ENCODE measurements at places on chromosomes 4 and X. TPM values are rescaled to one million over a fixed set of nuclear protein-coding genes. Genes with fewer than 3 reads are reported as not detected.
A peak's percentile ranks its signal among the peaks of the same experiment; 100 is the strongest.

The EGF gene
- not detected for total RNA-seq

The ADH1C gene
- not detected for total RNA-seq

The SCML2 gene
- total RNA-seq, result 3.4 TPM

The LRPAP1 gene
- total RNA-seq, result 153 TPM

The CLDN2 gene
- 0.11 TPM for total RNA-seq

The ZNF827 gene
- total RNA-seq, result 24.9 TPM

The EVC2 gene
- 3.1 TPM for total RNA-seq

The SPACA5 gene
- total RNA-seq, result not detected

The SRPX gene
- 48.0 TPM for total RNA-seq

GRCh38 chr4:80017125-80017854 lies 55.7 kb downstream of the ANTXR2 start:
- no peaks in the 10 kb centered on the region for H3K27me3 ChIP-seq
- no peak for DNase-seq
- peaks cover 15% of the 10 kb centered on the region for H3K36me3 ChIP-seq
- no peak overlapping the region for H3K4me3 ChIP-seq

DNA sequence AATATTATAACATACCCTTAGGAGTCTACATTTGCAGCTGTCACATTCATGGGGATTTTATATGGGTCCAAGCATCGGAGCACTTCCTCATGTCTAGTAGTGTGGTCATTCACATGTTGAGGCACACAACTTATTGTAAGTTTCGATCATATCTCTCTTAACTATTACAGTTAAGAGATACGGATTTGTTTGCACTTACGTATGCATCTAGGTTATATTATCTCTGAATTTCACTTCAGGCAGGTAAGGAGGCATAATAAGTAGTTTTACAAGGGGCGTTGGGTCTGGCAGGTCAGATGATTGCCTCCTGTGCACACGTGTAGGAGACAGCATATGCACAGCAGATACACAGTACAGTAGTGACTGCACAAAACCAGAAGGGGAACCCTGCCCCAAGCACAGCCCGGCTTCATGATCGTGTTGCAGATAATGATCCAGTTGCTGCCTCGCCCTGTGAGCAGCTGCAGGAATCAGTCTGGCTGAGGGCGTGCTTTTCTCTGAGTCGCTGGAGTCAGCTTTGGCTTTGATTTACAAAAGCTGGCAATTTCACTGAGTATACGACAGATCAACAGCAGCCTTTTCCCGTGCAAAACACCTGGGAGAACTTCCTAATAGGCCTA lies 302.9 kb upstream of the GATB start:
- H3K4me3 ChIP-seq, result no peak overlapping the region
- DNase-seq, result no peak
- no peaks in the 10 kb centered on the region for H3K36me3 ChIP-seq
- no peaks in the 10 kb centered on the region for H3K4me1 ChIP-seq
- no peak overlapping the region for H3K27ac ChIP-seq

- H3K4me3 ChIP-seq, result no peak overlapping the region
- no peak overlapping the region for H3K27ac ChIP-seq
- DNase-seq, result no peak
- peaks cover 21% of the 10 kb centered on the region for H3K4me1 ChIP-seq
Measured at GRCh38 chr4:128606173-128606572, 203.3 kb upstream of the JADE1 start.

GRCh38 chrX:24387724-24388123 lies 27.3 kb downstream of the SUPT20HL1 start:
- H3K4me3 ChIP-seq, result no peak overlapping the region
- no peak for DNase-seq
- peaks cover 2% of the 10 kb centered on the region for H3K4me1 ChIP-seq
- H3K36me3 ChIP-seq, result no peaks in the 10 kb centered on the region

- H3K36me3 ChIP-seq, result no peaks in the 10 kb centered on the region
- H3K4me1 ChIP-seq, result peaks cover 6% of the 10 kb centered on the region
- no peak overlapping the region for H3K4me3 ChIP-seq
- H3K27me3 ChIP-seq, result no peaks in the 10 kb centered on the region
- no peak for DNase-seq
- H3K27ac ChIP-seq, result no peak overlapping the region
Measured at GRCh38 chr4:141416219-141416618, 195.5 kb downstream of the ZNF330 start.

DNA sequence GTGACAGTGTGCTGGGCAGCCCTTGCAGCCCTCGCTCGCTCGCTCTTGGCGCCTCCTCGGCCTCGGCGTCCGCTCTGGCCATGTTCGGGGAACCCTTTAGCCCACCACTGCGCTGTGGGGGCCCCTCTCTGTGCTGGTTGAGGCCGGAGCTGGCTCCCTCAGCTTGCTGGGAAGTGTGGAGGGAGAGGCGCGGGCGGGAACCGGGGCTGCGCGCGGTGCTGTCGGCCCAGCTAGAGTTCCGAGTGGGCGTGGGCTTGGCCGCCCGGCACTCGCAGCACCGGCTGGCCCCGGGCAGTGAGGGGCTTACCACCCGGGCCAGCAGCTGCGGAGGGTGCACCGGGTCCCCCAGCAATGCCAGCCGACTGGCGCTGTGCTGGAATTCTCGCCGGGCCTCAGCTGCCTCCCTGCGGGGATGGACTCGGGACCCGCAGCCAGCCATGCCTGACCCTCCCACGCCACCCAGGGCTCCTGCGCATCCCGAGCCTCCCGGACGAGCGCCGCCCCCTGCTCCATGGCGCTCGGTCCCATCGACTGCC lies 770.1 kb upstream of the GALNTL6 start:
- H3K4me1 ChIP-seq, result no peaks in the 10 kb centered on the region
- no peak for DNase-seq
- H3K36me3 ChIP-seq, result no peaks in the 10 kb centered on the region
- H3K27me3 ChIP-seq, result peaks cover 2% of the 10 kb centered on the region
- H3K4me3 ChIP-seq, result no peak overlapping the region

GRCh38 chrX:133437356-133437755 lies 22.1 kb upstream of the GPC4 start:
- no peaks in the 10 kb centered on the region for H3K27me3 ChIP-seq
- no peak for DNase-seq
- H3K27ac ChIP-seq, result no peak overlapping the region
- peaks cover 9% of the 10 kb centered on the region for H3K4me1 ChIP-seq
- no peak overlapping the region for H3K4me3 ChIP-seq

GRCh38 chr4:79576429-79576753 lies 168.4 kb upstream of the GK2 start:
- no peak overlapping the region for H3K4me3 ChIP-seq
- DNase-seq, result no peak
- no peaks in the 10 kb centered on the region for H3K27me3 ChIP-seq
- H3K4me1 ChIP-seq, result no peaks in the 10 kb centered on the region

- H3K4me3 ChIP-seq, result no peak overlapping the region
- no peak overlapping the region for H3K27ac ChIP-seq
- H3K4me1 ChIP-seq, result peaks cover 30% of the 10 kb centered on the region
- H3K36me3 ChIP-seq, result no peaks in the 10 kb centered on the region
- DNase-seq, result no peak
- no peaks in the 10 kb centered on the region for H3K27me3 ChIP-seq
Measured at GRCh38 chr4:176441594-176441993, 121.8 kb downstream of the SPCS3 start.

DNA sequence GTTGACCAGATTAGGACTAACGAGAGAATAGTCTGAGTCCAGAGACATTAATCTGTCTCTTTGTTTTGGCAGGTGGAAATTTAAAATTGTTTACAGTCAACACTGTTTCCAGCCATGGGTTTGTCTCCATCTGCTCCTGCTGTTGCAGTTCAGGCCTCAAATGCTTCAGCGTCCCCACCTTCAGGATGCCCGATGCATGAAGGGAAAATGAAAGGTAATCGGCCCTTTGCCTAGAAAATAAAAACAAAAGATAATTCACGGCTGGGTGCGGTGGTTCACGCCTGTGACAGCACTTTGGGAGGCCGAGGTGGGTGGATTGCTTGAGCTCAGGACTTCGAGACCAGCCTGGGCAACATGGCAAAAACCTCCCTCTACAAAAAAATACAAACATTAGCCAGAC lies 815 bp downstream of the HCCS start:
- peak overlapping the region; percentile 93 for H3K27ac ChIP-seq
- peak overlapping the region; percentile 85 for H3K4me3 ChIP-seq
- DNase-seq, result no peak
- H3K4me1 ChIP-seq, result peaks cover 35% of the 10 kb centered on the region

DNA sequence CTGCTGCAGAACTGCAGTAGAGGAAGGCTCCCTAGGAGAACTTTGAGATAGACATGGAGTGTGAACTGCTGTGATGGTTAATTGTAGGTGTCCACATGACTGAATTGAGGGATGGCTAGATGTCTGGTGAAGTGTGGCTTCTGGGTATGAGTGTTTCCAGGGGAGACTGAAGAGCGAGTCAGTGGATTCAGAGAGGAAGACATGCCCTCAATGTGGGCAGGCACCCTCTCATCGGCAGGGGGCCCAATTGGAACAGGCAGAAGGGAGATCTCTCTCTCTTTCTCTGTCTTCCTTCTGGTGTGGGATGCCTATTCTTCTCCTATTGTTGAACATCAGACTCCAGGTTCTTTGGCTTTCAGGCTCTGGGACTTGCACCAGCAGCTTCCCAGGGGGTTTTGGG lies 304.7 kb upstream of the GATB start:
- DNase-seq, result no peak
- H3K4me3 ChIP-seq, result no peak overlapping the region
- H3K27me3 ChIP-seq, result peaks cover 22% of the 10 kb centered on the region
- no peaks in the 10 kb centered on the region for H3K36me3 ChIP-seq
- H3K4me1 ChIP-seq, result no peaks in the 10 kb centered on the region

DNA sequence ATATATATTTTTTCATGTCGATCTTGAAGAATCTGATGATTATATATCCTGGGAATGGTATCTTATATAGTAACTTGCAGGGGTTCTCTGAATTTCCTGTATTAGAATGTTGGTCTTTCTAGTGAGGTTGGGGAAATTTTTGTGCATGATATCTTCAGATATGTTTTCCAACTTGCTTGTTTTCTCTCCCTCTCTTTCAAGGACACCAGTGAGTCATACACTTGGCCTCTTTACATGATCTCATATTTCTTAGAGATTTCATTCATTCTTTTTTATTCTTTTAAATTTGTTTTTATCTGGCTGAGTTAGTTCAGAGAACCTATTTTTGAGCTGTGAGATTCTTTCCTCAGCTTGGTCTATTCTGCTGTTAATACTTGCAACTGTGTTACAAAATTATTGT lies 27.2 kb upstream of the C4orf17 start:
- H3K36me3 ChIP-seq, result no peaks in the 10 kb centered on the region
- H3K4me1 ChIP-seq, result no peaks in the 10 kb centered on the region
- no peak for DNase-seq
- peaks cover 25% of the 10 kb centered on the region for H3K27me3 ChIP-seq
- H3K27ac ChIP-seq, result no peak overlapping the region
- no peak overlapping the region for H3K4me3 ChIP-seq

DNA sequence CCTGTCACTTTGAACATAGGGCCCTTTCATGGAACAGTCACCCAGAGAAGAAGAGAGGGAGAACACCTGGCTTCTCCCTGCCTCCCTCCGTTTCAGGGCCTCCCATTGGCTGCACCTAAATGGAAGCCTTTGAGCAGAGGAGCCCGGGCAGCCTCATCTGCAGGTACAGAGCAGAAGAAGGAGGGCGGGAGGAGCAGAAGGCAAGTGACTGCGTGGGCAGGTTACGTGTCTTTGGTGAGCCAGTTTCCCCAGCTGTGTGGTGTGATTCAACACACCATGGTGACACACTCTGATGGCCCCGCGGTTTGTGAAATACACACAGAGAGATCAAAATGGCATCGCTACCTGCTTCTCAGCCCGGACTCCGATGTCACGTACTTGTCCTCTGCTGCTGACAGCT lies 431 bp downstream of the C4orf50 start:
- H3K4me1 ChIP-seq, result no peaks in the 10 kb centered on the region
- peaks cover 18% of the 10 kb centered on the region for H3K27me3 ChIP-seq
- DNase-seq, result no peak

DNA sequence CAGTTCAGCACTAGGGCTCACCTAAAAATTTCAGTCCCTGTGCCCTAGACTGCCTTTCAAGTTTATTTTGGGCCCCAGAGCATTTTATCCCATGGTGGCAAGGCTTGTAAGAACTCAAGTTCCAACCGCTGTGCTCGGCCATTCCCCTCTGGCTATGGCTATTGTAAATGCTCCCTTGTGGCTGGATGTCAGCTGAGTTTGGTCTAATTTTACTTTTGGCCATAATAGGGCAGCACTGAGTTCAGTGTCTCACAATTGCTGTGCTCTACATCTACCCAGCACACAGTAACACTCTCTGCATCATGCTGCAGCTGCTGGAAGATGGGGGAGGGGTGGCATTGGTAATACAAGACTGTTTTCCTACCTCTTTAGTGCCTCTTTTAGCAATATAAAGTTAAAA lies 210.8 kb upstream of the IRS4 start:
- no peak overlapping the region for H3K27ac ChIP-seq
- no peaks in the 10 kb centered on the region for H3K36me3 ChIP-seq
- DNase-seq, result no peak
- H3K4me1 ChIP-seq, result no peaks in the 10 kb centered on the region
- no peaks in the 10 kb centered on the region for H3K27me3 ChIP-seq
- no peak overlapping the region for H3K4me3 ChIP-seq

GRCh38 chr4:87370068-87370467 lies 20.9 kb downstream of the HSD17B11 start:
- DNase-seq, result no peak
- no peaks in the 10 kb centered on the region for H3K4me1 ChIP-seq
- no peak overlapping the region for H3K4me3 ChIP-seq
- H3K36me3 ChIP-seq, result peaks cover 30% of the 10 kb centered on the region

GRCh38 chrX:27598312-27598711 lies 8.2 kb downstream of the DCAF8L2 start:
- H3K27ac ChIP-seq, result no peak overlapping the region
- no peak overlapping the region for H3K4me3 ChIP-seq
- no peaks in the 10 kb centered on the region for H3K27me3 ChIP-seq

- no peak overlapping the region for H3K4me3 ChIP-seq
- DNase-seq, result no peak
- H3K27me3 ChIP-seq, result no peaks in the 10 kb centered on the region
- H3K27ac ChIP-seq, result no peak overlapping the region
- H3K36me3 ChIP-seq, result no peaks in the 10 kb centered on the region
Measured at GRCh38 chr4:21134994-21135393, 434.7 kb downstream of the PACRGL start.

Data from osteocyte (in vitro differentiated cells).